T-helper 17 cell (primary cell): ENCODE measurements at places on chromosomes 5 and 9.

DNA sequence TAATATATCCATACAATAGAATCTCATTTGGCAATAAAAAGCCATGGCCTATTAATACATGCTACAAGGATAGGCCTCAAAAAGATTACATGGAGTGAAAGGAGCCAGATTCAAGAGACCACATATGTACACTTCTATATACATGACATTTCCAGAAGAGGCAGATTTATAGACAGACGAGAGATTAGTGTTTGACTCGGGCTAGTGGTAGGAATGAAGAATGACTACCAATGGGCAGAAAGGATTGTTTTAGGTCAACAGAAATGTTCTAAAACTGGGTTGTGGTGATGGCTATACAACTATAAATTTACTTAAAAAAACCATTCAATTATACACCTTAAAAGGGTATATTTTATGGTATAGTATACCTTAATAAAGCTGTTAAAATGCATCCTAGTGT is 41.9 kb downstream of the SETX start:
- H3K36me3 ChIP-seq: peaks cover 4% of the 10 kb centered on the region
- no peaks in the 10 kb centered on the region for H3K27me3 ChIP-seq
- H3K4me3 ChIP-seq: no peak overlapping the region
- H3K27ac ChIP-seq: peak overlapping the region; percentile 81
- no peak for DNase-seq

- H3K4me1 ChIP-seq: peaks cover 8% of the 10 kb centered on the region
- H3K4me3 ChIP-seq: no peak overlapping the region
- peak overlapping the region; percentile 24 for H3K27ac ChIP-seq
These were observed 11.6 kb downstream of the SRD5A1 start for GRCh38 chr5:6644794-6645241.

DNA sequence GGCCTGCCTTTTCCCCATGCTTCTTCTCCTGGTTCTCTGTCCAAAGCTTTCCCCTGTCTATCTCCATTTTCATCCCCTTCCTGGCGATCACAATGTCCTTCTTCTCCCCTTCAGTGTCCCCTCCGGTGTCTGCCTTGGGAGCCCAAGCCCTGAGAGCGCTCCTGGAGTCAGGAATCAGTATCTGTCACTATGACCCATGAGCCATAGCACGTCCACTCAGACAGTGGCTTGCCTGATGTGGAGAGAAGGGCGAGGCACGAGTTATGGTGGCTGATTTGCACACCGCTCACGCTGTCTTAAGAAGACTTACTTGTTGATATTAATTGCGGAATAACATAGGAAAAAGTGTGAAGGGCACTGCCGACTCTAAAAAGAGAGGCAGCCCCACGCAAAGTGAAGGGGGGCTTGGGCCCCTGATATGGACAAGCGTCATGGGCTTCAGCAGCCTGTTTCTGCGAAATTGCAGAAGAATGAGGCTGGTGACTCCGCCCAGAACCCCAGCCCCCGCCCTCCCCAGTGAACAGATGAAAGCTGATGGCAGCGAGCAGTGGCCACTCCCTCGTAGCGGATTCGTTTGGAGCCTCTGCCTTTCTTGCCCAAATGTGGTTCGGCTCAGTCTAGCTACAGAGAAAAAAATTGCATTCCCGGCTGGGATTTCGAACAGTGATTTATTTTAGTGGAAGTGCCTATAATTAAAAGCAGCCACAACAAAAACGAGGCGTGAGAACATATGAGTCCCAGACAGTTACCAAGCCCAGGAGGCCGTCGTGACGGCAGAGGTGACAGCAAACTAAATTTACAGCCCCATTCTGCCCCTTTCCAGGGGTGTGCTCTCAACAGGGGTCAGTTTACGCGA is 149.8 kb downstream of the ICE1 start:
- no peaks in the 10 kb centered on the region for H3K36me3 ChIP-seq
- no peak for DNase-seq
- H3K4me1 ChIP-seq: peaks cover 4% of the 10 kb centered on the region

DNA sequence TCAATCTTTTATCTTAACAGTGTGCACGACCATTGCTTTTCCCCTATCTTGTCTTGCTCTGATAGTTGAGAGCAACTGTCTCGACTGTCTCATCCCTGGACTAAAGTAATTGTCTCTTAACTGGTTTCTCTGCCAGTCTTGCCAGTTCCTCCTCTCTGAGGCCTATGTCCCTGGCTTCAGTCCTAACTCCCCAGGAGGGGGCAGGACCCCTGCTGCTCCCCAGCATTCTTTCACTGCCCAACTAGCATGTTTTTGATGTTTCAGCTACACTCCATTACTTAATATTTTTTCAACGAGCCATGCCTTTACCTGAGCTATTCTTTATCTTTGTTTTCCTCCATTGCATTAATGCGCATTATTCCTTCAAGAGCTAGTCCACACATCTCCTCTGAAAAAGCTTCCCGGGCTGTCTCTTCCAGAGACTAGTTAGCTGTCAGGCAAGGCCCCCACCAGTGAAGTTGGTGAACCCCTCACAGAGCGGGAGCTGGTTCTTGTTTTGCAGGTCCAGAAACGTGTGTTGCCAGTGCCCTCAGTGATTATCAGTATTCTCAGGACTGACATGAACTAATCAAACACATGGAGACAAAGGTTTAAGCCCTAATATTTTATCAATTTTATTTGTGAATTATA is 291.7 kb upstream of the KCNN2 start:
- no peaks in the 10 kb centered on the region for H3K4me1 ChIP-seq
- no peaks in the 10 kb centered on the region for H3K36me3 ChIP-seq
- DNase-seq: no peak
- H3K27me3 ChIP-seq: no peaks in the 10 kb centered on the region
- no peak overlapping the region for H3K4me3 ChIP-seq
- no peak overlapping the region for H3K27ac ChIP-seq
